ENCODE measurements at places on chromosomes 3 and 15.

DNA sequence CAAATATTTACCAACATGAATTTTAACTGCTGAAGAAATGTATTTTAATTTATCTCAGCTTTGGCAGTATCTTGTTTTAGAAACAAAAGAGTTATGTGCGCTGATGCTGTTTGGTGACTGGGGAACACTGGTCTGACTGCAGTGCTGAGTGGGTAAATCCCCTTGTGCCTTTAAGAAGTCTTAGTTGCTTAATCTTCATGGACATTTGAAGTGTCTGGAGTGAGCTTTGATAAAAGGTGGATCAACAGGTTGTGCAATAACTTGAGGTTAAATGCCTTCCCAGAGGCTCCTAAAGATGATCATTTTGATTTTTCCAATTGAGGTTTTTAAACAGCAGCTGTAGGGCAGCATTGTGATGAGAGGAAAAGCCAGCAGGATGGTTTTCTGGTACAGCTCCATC, 68.7 kb downstream of the TP63 start:
- DNase-seq, result no peak

- DNase-seq, result no peak
Measured at GRCh38 chr15:70327856-70328678, 230.3 kb upstream of the TLE3 start.

GRCh38 chr3:44455318-44455717, 22.2 kb downstream of the ZNF445 start:
- no peak for DNase-seq

DNA sequence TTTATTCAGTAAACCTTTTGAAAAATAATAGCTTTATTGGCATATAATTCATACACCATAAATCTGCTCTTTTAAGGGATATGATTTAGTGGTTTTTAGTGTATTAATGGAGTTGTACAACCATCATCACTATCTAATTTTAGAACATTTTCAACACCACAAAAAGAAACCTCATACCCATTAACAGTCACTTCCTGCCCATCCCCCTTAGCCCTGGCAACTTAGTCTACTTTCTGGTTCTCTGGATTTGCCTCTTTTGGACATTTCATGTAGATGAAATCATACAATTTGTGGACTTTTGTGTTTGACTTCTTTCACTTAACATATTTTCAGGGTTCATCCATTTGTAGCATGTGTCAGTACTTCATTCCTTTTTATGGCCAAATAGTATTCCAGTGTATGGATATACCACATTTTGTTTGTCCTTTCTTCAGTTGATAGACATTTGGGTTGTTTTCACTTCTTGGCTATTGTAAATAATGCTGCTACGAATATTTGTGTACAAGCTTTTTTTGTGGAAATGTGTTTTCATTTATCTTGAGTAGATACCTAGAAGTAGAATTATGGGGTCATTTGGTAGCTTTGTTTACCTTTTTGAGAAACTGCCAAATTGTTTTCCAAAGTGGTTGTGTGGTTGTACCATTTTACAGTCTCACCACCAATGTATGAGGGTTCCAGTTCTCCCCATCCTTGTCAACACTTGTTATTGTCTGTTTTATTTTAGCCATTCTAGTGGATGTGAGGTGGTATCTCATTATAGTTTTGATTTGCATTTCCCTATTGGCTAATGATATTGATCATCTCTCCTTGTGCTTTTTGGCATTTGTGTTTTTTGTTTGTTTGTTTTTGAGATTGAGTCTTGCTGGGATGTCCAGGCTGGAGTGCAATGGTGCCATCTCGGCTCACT, 45.8 kb downstream of the SMAD3 start:
- DNase-seq, result no peak

DNA sequence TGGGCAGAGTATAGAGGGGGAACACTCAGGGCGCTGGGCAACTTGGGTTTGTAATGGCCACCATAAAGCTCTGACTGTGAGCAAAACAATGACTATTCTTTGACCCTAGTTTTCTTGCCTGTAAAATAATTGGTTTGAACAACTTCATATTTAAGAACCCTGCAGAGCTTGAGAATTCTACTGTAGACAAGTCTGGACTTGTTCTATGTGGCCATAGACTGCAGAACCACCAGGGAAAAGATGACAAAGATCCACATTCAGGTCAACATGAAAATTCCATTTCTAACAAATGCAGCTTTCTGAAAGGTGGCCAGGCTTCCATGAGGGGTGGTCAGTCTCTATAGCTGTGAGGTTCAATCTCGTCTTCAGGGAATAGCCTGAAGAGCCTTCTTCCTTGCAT, 239.4 kb upstream of the LRRN1 start:
- no peak for DNase-seq

All from activated naive CD8-positive, alpha-beta T cell treated with anti-CD3 and anti-CD28 coated beads for 36 hours (primary cell).